ENCODE measurements at places on chromosomes 16 and 17. TPM values are rescaled to one million over a fixed set of nuclear protein-coding genes. Genes with fewer than 3 reads are reported as not detected.

KRTAP17-1 gene
- total RNA-seq = not detected

- no peak for DNase-seq
- no peak overlapping the region for H3K4me3 ChIP-seq
- H3K27me3 ChIP-seq = no peaks in the 10 kb centered on the region
- H3K4me1 ChIP-seq = no peaks in the 10 kb centered on the region
- no peaks in the 10 kb centered on the region for H3K36me3 ChIP-seq
Measured at GRCh38 chr16:48125888-48126287, 29.9 kb downstream of the ABCC12 start.

- H3K36me3 ChIP-seq = no peaks in the 10 kb centered on the region
- H3K4me3 ChIP-seq = no peak overlapping the region
- no peaks in the 10 kb centered on the region for H3K27me3 ChIP-seq
- no peak overlapping the region for H3K27ac ChIP-seq
Measured at GRCh38 chr16:23014592-23014991, 134.7 kb downstream of the USP31 start.

DNA sequence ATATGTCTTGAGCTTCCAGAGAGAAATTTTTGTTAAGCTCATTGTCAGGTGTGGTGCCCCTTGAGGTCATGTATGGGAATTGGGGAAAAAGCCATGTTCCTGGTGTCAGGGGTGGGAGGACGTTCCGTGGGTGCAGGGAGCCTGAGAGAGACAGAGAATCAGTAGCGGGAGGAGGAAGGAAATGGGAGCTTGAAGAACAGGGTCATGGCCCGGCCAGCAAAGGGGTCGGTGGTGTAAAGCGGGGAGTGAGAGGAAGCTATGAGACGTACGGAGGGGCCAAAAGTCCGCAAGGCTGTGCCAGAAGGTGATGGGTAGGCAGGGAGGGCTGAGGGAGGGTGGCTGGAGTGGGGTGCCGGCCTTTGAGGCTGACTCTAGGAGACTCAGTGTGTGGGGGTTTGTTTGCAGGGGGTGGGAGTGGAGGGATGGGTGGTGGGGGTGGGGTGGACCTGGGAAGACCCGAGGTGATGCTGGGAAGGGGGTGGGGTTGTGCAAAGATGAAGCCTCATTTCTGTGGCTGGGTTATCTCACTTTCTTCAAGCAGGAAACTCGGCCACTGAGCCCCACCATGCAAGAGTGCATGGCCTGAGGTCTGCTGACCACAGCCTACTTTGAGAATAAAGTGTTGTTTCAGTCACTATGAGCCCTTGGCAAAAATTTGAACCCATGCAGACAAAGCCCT lies 63.6 kb downstream of the PLCG2 start:
- H3K4me1 ChIP-seq = no peaks in the 10 kb centered on the region
- DNase-seq = peak; percentile 3
- H3K36me3 ChIP-seq = no peaks in the 10 kb centered on the region
- no peak overlapping the region for H3K27ac ChIP-seq
- no peak overlapping the region for H3K4me3 ChIP-seq

DNA sequence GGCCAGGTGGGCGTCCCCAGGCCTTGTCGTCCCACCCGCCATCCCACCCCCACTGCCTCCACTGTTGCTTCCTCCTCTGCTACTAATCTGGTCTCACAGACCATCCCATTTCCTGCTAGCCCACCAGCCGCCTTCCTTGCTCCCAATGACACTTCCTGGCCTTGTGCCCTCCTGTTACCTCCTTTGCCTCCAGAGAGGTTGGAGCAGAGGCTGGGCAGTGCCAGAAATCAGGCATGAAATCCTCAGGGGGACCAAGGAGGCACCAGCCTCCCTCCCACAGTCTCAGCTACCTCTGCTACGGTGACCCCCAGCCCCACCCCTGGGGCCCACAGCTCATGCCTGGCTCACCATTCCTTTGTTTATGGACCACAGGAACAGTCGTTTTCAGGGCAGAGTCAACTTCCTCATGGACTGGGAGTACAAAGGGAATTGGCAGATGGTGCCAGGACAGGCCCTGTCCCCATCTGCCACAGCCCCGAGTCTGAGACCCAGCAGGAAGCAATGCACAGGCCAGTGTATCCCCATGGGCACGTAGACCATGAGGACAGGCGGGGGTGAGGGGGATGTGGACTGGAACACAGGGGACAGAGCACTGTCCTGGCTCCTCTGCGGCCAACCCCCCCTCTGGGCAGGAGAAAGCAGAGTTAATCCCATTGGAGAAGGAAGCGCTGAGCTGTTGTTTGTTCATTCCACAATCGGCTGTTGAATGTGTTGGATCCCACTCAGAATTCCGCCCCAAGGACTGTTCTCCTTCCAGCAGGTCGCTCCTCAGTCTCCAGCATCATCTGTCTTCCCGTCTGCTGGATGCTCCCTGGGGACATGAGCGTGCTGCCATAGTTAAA lies 2.2 kb upstream of the CDH5 start:
- H3K27me3 ChIP-seq = no peaks in the 10 kb centered on the region
- peak; percentile 85 for DNase-seq

TBC1D3D gene
- total RNA-seq = 3.8 TPM

DNA sequence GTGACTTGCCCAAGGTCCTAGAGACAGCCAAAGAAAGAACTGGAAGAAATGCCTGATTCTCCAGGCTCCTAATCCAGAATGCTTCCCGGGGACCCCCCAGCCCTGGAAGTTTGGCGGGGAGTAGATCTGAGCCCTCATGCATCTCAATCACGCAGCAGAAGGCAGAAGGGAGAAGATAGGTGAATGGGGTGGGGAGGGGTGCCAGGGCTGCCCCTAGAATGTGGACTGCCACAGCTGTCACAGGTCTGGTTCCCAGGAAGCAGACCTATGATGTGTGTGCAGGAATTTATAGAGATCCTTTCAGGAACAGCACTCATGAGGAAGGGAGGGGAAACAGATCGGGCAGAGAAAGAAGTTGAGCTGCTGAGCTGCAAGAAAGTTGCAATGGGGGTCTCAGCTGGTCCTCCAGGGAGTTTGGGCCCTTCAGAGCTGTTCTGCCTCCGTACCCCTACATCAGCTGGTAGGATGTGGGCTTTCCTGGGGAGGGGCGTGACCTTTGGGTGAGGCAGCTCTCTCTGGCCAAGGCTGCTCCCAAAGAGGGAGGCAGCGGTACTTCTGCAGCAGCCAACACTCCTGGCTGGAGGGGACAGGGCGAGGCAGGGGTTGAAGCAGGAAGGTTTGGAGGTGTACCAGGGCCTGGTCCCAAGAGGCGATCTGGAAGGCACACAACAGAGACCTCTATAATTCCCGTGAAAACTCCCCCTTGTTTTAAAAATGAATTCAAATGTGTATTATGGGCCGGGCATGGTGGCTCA lies 43.4 kb downstream of the DNAH9 start:
- H3K4me1 ChIP-seq = no peaks in the 10 kb centered on the region
- H3K4me3 ChIP-seq = no peak overlapping the region
- no peaks in the 10 kb centered on the region for H3K27me3 ChIP-seq
- H3K27ac ChIP-seq = no peak overlapping the region
- no peak for DNase-seq
- no peaks in the 10 kb centered on the region for H3K36me3 ChIP-seq

GRCh38 chr17:58574025-58574424 lies 59.6 kb upstream of the MTMR4 start:
- no peaks in the 10 kb centered on the region for H3K27me3 ChIP-seq
- no peak for DNase-seq
- no peak overlapping the region for H3K27ac ChIP-seq
- H3K4me1 ChIP-seq = no peaks in the 10 kb centered on the region

GRCh38 chr17:47785538-47786123 lies 36.0 kb downstream of the OSBPL7 start:
- no peak overlapping the region for H3K27ac ChIP-seq
- peaks cover 45% of the 10 kb centered on the region for H3K27me3 ChIP-seq
- DNase-seq = peak; percentile 55
- no peaks in the 10 kb centered on the region for H3K4me1 ChIP-seq
- no peak overlapping the region for H3K4me3 ChIP-seq

GRCh38 chr17:63024716-63025115 lies 58.7 kb downstream of the TANC2 start:
- H3K27ac ChIP-seq = no peak overlapping the region
- peak; percentile 43 for DNase-seq
- no peak overlapping the region for H3K4me3 ChIP-seq
- no peaks in the 10 kb centered on the region for H3K4me1 ChIP-seq
- H3K36me3 ChIP-seq = no peaks in the 10 kb centered on the region

DPEP2 gene
- not detected for total RNA-seq

- H3K27me3 ChIP-seq = no peaks in the 10 kb centered on the region
- no peak overlapping the region for H3K4me3 ChIP-seq
- H3K36me3 ChIP-seq = peaks cover 6% of the 10 kb centered on the region
- H3K27ac ChIP-seq = no peak overlapping the region
Measured at GRCh38 chr17:828761-829160, 46.6 kb downstream of the MRM3 start.
